Naive thymus-derived CD4-positive, alpha-beta T cell (primary cell): ENCODE measurements at places on chromosomes 6 and 20. TPM values are rescaled to one million over a fixed set of nuclear protein-coding genes. Genes with fewer than 3 reads are reported as not detected.

EYA2 gene
- polyA plus RNA-seq: not detected

FILIP1 gene
- polyA plus RNA-seq: 0.12 TPM

EYA4 gene
- polyA plus RNA-seq: not detected

FAM217A gene
- polyA plus RNA-seq: 0.16 TPM

LST1 gene
- 15.3 TPM for polyA plus RNA-seq

GNAS-AS1 gene
- not detected for polyA plus RNA-seq

- no peak for DNase-seq
Measured at GRCh38 chr6:125375821-125376220, 74.1 kb upstream of the HDDC2 start.

GRCh38 chr20:23021951-23022350, 13.2 kb upstream of the SSTR4 start:
- no peak for DNase-seq

DNA sequence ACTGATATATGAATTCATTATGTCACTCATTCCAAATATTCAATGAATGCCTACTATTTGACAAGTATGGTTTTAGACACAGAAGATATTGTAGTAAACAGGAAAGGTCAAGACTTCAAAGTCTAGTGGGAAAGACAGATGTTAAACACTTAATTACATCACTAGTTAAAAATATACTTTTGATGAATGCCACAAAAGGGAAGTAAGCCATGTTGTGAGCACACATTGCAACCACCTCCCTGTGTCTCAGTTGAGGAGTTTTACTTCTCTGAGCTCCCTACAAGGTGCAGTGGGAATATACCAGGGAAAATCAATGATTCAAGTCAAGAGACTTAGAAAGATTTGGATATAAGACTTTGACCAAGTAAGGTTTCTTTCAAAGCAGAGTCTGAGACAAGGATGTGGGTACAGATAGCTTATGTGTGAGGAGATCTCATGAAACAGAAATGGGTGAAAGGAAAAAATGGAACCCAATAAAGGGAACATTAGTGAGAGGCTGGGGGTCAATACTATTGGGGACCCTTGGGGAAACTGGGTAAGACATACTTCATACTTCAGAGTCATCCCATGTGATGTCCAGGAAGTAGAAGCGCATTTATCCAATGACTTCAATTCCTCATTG, 503.7 kb downstream of the KIF16B start:
- DNase-seq: no peak

DNA sequence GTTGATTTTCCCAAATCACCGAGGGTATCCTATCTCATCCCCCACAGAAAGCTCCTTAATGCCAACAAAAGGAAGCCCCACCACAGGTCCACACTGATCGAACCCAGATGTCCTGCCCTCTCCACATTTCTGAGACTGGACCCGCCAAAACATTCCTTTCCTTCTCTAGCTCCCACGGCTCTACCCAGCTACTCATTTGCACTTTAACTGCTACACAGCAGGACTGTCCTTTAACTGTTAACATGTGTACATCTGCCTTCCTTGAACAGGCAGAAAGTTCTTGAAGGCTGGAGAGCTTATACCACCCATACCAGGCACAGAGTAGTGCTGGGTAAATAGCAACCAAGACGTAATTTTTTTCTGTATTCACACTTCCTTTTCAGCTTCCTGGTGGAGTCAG, 68.6 kb downstream of the TRMT6 start:
- DNase-seq: no peak

DNA sequence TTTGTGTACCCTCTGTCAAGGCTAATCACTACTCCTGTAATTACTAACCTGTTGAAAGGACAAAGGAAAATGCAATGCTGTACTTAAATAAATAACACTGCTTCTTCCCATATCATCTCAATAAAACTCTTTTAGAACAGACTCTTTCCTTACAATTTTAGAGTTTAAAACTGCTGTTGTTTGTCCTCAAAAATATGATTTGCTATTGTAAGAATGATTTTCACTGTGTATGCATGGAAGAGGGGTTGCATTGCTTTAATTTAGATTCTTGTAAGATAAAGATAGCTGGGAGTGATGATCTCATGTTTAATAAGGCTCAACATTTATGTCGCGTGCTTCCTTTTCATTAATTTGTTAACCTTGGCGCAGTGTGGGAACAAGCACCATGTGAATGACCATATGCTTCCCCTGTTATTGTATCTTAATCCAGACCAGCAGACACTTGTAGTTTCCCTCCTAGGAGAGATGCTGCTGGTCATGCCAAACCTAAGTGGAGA, 89.8 kb upstream of the ATXN1 start:
- DNase-seq: no peak

DNA sequence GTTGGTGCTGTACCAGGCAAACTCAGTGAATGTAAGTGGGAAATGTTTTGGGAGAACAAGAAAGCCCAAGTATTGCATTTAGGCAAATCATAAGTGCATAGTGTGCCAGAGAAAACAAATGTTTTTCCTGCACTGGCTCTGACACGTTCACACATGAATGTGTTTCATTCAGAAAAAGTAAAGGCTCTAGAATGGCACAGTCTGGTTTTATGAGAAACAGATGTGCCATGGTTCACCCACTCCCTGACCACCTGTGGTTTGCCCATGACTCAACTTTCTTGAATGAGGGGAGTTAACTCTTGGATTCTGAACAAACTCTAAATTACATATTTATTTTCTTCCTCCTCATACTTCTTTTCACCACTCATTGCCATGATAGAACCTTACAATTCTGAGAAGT, 126.9 kb downstream of the KCNQ5 start:
- DNase-seq: no peak

- DNase-seq: no peak
Measured at GRCh38 chr6:144162977-144163376, 12.7 kb downstream of the STX11 start.

GRCh38 chr6:41442800-41443501, 103.2 kb upstream of the FOXP4 start:
- DNase-seq: no peak

- no peak for DNase-seq
Measured at GRCh38 chr6:41965429-41966213, 24.0 kb upstream of the CCND3 start.

DNA sequence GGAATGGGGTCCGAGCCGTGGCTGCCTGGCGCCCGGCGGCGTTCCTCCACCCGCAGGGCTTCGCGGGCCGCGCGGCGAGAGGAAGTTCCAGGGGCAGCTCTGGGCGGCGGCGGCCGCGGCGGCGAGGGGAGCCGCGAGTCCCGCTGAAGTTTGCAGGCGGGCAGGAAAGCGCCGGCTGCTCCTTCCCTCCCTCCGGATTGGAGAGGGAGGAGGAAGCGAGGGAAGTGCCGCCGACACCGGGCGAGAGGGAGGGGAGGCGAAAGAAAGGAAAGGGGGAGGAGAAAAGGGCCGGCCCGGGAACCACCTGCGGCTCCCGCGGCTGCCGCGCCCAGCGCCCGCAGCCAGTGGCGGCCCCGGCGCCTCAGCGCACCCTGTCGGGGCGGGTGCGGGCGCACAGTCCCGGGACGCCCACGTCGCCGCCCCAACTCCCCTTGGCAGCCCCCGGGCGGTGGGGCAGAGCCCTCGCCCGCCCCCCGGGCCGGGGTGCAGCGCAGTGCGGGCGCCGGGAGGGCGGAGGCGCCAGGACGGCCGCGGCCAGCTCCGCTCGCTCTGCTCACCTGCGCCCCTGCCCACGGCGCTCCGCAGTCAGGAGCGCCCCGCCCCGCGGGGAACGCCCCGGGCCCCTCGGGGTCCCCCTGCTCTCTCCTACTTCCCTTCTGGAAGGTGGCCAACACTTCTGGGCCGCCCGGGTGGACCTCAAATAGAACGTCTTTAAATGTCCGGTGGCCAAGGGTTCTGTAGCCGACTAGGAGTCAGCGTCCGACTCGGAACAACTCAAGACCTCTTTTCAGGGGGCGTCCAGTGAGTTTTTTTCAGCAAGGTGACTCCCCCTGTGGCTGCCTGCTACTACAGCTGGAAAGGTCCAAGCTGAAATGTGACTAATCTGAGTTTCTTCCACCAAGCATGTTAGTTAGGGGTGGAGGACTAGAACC, 80.3 kb upstream of the CCDC28A start:
- peak; percentile 13 for DNase-seq
